ENCODE measurements at places on chromosomes 16 and 17.

- DNase-seq: no peak
These were observed 78.8 kb downstream of the BRIP1 start for GRCh38 chr17:61784510-61784909.

GRCh38 chr17:17347956-17348871 lies 45.0 kb downstream of the NT5M start:
- DNase-seq: no peak

DNA sequence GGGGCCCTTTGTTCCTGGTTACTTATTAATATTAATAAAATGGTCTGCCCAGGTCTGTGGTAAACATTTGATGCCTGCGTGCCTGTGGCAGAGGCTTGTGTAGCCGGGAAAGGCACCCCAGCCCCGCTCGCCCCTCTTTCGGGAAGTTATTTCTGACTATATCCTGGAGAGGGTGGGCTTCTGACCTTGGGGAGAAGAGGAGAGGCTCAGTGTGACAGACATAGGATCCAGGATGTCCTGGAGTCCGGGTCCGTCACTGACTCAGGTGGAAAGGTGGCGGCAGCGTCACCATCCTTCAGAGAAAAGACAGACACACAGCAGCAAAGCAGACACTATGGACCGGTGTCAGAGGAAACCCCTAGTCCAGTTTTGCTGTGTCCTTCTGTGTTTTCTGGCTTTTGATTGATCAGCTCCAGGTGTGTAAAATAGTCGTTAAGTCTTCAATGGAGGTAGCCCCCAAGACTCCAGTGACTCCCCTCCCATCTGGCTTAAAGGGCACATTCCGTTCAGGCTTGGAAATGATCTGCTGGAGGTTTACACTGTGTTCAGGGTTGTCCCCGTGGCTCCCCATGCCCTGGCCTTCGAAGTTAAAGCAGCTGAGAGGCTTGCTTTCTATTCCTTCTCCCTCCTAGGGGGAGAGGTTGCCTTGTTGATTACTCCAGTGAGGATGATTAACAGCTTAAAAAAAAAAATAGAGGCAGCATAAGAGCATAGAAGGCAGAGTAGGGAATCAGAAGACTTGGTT lies 81.6 kb downstream of the CCDC182 start:
- DNase-seq: no peak

DNA sequence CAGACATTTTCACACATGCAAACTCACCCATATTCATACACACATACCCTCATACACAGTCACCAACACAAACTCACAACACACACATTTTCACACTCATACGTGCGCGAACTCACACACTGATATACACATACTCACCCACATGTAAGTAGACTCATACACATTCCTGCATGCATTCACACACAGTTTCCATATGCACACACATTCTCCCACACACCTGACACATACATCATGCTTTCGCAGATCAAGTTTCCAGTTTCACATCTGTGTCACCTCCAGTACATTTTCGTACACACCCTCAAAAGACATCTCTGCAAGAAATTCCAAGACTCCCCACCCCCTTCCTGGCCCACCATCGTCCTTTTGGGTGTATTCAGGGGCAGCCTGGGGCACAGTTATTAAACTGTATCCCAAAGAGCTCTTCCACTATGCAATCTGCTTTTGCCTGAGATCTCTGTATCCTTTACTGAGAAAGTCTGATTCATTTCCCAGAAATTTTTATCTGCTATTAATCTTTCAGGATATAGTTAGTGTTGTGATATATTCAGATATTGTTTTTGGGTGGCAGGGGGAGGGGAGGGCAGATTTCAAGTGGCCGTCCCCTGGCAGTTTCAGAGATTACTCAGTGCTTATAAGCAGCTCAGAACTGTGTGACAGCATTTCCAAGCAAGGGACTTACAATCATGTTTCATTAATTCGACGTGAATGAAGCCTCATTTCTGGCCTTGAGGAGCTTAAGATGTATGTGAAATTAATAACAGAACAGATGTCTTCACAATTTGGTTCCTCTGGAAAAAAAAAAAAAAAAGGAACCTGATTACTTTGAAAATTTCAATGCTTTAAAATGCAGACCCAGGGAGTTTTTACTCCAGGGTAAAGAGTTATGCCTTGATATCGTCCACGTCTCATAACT lies 35.3 kb upstream of the MMP2 start:
- no peak for DNase-seq

- DNase-seq: no peak
These were observed 389.5 kb upstream of the ASIC2 start for GRCh38 chr17:33682599-33682998.

- DNase-seq: no peak
These were observed 94.8 kb upstream of the CPHXL start for GRCh38 chr16:75821117-75821516.

- DNase-seq: no peak
These were observed 174.0 kb downstream of the VPS53 start for GRCh38 chr17:540631-541030.

DNA sequence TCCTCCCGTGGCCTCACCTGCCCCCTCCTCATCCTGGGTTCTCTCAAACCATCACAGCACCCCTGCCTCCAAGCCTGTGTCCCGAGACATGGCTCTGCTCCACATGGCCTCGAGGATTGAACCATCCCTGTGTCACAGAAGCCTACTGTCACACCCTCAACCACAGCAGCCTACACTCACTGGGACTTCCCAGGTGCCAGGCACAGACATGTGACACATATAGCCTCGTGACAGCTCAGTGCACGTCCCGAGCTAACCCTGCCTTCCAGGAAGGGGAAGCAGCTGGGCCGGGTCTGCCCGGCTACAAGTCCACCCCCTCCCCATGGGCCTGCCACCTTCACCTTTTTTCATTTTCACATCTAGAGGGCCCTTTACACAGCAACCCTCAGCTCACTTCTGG lies 238.3 kb downstream of the CPPED1 start:
- DNase-seq: no peak

- DNase-seq: peak; percentile 56
These were observed at the start of gene NTN1 for GRCh38 chr17:9021158-9021991. TSS of gene NTN1 (plus strand) at chr17:9021510. CDS start at chr17:9022374, 864 bp downstream.

- no peak for DNase-seq
These were observed 146.7 kb downstream of the RAB11FIP4 start for GRCh38 chr17:31538080-31538762.

DNA sequence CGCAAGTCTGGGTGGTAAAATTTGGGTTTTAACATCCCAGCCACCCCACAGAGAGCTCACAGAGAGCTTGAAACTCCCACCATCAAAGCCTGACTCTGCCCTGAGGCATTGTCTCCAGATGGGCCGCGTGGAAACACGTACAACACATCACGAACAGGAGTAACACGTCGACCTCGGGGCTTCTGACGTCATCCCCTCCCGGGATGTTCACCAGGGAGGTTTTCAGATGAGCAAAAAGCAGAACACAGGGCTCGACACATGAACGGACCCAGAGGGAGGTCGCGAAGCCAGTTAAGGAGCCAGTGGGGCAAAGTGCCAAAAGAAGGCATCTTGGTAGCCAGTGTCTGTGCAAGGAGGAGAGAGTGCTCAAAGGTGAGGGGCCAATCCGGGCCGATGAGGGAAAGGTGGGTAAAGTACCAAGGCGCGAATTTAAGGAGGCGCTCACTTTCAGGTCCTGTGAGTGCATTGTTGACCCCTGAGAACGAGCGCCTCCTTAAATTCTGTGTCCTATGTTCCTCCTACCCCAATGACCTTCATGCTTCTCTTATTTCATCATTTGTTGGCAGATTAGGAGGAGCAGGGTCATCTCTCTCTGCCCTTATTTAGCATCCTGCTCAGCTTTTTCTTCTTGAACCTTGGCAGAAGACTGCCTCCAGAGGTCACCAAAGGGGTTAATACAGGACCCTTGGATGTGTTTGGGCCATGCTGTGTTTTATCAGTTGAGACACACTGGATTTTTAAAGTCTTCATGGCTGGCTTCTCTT lies 5.6 kb downstream of the RCVRN start:
- DNase-seq: no peak

DNA sequence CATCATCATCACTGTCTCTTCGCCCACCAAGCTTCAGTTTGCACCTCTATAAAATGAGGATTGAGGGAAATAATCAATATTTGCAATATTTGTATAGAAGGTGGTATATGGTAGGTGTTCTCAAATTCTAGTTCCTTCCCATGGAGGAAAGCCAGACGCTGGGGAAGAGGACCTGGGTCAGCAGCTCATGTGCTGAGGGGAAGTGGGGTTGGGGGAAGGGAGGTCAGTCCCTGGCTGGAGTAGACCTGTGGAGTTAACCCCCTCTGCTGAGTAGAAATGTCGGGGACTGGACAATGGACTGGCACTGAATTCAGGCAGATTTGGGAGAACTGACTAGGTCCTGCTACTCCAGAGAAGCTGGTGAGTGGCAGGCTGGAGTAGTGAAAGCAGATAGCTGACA lies 12.8 kb upstream of the ITGB3 start:
- DNase-seq: no peak

DNA sequence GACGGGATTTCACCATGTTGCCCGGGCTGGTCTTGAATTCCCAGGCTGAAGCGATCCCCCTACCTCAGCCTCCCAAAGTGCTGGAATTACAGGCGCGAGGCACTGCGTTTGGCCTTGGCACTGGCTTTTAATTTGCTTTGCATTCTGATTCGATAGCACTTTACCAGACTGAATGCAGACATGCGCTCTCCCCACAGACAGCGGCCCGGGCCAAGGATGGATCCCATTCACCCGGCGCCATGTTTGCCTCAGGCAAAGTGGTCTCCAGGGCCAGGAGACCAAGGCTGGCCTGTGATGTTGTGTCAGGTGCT lies 41.7 kb downstream of the DHRS7B start:
- no peak for DNase-seq

DNA sequence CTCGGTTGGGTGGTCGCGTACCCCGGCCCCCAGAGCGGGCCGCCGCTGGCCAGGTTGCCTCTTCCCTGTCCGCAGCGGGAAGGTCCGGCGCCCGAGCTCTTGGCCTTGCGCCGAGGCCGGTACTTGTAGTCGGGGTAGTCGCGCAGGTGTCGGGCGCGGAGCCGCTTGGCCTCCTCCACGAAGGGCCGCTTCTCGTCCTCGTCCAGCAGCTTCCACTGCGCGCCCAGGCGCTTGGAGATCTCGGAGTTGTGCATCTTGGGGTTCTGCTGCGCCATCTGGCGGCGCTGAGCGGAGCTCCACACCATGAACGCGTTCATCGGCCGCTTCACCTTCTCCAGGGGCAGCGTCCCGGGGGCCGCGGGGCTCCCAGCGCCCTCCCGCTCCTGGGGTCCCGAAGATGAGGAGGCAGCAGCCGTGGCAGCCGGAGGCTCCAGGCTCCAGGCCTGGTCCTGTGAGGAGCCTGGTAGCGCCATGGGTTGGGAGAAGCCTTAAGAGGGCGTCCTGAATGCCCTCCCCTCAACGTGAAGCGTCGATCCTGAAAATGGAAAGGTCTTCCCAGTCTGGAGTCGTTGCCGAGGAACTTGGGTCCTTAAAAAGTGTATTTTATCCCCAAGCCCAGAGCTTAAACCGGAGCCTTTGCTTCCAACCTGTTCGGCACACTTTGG lies 558 bp downstream of the SOX15 start:
- DNase-seq: peak; percentile 71

- no peak for DNase-seq
These were observed 15.9 kb upstream of the SMG1 start for GRCh38 chr16:18942061-18942460.

- DNase-seq: no peak
These were observed 134.5 kb downstream of the MRTFB start for GRCh38 chr16:14205666-14206065.

DNA sequence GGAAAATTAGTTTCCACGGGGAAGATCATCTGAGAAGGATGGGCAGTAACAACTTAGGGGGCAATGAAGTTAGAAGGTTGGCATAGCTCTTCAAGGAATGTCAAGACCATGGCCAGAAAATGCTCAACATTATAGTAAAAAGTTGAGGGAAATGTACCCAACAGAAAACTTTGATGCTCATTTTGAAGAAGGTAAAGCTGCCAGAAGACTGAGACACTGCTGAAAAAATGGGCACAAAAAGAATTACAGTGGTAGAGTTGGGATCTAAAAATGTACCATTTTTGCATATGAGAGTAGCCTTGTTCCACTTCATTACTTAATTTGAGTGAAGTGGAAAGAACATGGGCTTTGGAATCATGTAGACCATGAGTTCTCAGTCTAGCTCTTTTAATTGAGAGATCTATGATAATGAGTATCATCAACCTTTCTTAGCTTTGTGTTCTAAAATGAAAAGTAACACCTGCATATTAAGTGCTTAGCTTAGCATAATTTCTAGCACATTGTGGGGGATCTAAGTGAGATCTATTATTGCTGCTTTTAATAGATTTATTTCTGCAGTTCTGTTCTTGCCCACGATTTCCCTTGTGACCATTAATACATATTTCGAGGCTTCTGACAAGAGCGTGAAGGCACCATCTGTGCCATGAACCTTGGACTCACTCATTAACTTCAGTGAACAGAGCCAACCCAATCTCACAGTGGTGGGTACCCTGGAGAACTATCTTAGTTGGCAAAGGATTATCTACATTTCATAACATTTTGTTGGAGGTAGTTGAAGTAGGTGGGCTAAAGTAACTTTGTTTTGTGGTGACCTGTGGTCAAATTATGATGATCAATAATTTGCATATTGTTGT lies 3.0 kb downstream of the NACA2 start:
- no peak for DNase-seq

DNA sequence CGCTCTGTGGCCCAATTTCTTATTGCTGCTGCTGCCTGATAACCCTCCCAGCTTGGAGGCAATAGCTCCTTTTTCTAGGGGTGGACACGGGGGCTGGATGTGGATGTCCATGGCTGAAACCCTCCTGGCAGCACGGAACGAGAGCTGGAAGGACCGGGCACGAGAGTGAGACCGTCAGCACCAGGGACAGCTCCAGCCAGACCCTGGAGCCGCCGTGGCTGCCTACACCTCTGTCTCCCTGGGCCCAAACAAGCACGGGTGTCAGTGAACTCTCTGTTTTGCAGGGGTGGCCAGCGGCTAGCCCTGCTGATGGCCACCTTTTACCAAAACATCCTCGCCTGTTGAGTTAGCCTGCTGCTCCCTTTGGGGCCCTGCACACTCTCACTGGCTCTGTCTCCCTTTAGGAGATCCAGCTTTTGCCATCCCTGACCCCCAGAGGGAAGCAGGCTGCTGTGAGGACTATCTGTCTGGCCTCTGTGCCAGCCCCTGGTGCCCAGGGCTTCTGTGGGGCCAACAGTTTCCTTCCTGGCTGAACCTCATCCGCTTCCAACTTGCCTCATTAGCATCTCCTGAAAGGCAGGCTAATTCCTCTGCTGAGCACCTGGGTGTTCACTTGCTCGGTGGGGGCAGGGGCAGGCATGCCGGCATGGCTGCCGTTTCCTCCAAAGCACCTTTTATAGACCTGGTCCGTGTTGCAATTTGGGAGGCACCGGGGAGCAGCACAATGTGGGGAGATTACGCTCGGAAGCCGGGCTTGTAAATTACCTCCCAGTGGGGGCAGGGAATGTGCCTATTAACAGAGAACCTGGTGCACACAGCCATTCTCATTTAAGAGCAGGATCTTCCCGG lies 118.1 kb downstream of the ENGASE start:
- DNase-seq: no peak

DNA sequence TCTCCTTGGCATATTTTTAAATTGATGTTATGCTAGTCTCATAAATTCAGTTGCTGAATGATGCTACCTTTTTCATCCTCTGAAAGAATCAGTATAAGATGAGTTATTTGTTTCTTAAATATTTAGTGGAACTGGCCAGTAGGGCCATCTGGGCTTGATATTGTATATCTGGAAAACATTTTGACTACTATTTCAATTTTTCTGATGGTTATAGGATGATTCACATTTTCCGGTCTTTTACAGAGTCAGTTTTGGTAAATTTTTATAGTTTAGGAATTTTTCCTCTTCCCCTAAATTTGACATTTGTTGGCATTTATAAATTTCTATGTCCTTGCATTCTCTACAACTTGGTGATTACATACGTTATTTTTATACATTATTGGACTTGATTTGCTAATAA lies 296.3 kb upstream of the AXIN2 start:
- DNase-seq: no peak

GRCh38 chr17:81429821-81430551 lies 34.7 kb downstream of the BAHCC1 start:
- DNase-seq: no peak

Data from CD4-positive, alpha-beta T cell treated with Interleukin-21 for 1 hour (primary cell).